Right lung (tissue), 10 donors: ENCODE measurements at places on chromosomes 5 and 9.

DNA sequence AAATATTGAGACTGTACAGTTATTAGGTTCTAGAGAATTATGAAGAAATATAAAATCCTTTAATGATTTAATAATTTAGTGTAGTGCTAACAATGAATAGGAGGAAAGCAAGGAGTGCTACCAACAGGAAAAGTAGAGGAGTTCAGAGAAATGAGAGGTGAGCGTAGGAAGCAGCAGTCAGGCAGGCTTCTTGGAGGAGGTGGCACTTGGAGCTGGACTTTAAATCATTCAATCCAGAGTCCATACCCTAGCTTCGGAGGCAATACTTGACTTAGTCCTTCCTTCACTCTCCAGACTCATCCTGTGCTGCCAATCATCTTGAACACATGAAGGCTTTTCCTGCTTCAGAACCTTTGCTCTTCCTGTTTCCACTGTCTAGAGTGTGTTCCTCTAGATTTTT is 254.3 kb downstream of the GRIA1 start:
- DNase-seq = no peak

GRCh38 chr5:168327994-168328393 is 36.5 kb downstream of the WWC1 start:
- DNase-seq = no peak

GRCh38 chr5:50655810-50656205 is 10.6 kb upstream of the PARP8 start:
- DNase-seq = no peak

DNA sequence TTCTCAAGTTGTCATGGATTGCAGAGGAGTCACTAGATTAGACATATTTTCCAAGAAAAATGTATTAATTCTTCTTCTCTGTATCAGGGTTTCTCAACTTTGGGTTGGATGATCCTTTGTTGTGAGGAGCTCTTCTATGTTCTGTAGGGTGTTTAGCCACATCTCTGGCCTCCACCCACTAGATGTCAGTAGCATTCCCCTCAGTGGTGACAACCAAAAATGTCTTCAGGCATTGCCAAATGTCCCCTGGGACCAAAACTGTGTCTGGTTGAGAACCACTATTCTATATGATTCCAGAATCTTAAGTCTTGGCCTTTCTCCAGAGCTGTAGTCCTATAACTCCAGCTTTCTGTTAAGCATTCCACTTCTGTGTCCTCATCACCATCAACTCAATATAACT is 220.9 kb downstream of the KIAA0825 start:
- DNase-seq = no peak

- no peak for DNase-seq
Observed at GRCh38 chr9:8903077-8903476, 1103.5 kb upstream of the DMAC1 start.

GRCh38 chr9:137534256-137535119 is 15.7 kb downstream of the PNPLA7 start:
- DNase-seq = peak; percentile 43

DNA sequence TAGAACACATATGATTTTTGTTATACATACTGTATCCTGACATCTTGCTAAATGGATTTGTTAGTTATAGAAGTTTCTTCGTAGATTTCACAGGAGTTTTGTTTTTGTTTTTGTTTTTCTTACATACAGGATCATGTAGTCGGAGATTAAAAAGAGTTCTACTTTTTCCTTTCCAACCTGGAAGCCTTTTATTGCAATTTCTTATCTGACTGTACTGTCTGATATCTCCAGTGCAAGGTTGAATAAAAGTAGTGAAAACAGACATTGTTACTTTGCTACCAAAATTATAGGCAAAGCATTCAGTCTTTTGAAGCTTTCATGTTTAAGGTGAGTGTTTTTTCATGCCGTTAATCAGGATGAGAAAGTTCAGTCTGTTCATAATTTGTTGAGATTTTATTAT is 117.4 kb upstream of the PRSS3 start:
- DNase-seq = no peak

DNA sequence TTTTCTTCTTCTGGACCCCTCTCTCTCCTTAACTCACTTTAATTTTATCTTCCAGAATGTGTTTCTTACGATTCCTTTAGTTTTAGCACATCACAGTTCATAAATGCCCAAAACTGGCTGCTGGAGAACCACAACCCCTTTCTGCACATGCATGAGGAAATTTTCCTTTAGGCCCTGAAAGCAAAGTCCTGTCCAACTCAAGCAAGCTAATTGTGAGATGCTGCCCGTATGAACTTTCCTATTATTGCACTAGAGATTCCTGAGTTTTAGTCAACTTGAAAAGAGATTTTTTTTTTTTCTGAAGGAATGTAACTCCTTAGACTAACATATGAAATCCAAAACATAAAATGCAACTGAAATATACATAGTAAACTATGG is 52.1 kb upstream of the DAB2 start:
- DNase-seq = no peak

DNA sequence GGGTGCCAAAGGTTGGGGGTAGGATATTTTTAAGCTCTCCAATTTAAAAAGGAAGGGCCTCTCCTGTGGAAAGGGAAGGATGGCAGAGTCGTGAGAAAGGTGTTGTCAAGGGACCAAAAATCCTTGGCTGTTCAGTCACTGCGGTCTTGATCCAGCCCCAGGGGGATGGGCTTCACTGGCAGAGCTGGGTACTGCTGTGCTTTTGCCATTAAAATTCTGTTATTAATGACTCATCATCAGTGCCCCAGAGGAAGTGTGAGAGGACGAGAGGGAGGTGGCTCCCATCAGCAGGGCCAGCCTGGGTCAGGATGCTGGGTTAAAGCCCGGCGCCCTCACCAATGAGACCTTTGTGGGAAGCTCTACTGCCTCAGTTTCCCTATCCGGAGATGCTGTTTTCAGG is 16.7 kb downstream of the PCDH12 start:
- DNase-seq = no peak

DNA sequence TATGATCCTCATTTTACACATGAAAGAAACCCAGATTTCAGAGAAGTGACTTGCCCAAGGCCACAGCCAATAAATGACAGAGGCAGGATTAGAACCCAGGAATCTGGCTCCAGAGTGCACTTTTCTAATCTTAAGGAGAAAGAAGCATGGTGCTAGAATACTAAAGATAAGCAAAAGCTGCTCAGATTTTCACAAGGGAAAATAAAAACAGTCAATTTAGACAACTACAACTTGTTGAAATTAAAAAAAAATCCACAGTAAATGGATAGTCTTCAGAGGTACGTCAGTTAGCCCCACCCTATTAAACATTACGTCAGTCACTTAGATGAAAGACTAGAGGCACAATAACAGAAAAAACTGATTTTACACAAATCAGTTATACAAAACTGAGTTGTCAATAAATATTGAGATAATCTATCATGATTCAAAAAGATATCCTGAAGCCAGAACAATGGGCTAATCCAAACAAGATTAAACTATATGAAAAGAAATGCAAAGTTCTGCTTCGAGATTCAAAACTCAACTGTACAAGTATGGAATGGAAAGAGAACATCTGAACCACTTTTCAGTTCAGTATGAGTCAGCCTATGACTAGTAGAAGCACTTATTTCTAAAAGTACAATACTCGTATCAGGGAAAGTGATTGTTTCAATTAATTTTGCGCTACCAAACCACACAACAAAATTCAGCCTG is 9.3 kb downstream of the TMEM245 start:
- DNase-seq = no peak

GRCh38 chr9:101376111-101376848 is 8.5 kb downstream of the BAAT start:
- DNase-seq = no peak

- DNase-seq = no peak
Observed at GRCh38 chr5:179783128-179783527, 10.7 kb upstream of the LTC4S start.

- DNase-seq = no peak
Observed at GRCh38 chr5:120372899-120373298, 91.2 kb upstream of the PRR16 start.

DNA sequence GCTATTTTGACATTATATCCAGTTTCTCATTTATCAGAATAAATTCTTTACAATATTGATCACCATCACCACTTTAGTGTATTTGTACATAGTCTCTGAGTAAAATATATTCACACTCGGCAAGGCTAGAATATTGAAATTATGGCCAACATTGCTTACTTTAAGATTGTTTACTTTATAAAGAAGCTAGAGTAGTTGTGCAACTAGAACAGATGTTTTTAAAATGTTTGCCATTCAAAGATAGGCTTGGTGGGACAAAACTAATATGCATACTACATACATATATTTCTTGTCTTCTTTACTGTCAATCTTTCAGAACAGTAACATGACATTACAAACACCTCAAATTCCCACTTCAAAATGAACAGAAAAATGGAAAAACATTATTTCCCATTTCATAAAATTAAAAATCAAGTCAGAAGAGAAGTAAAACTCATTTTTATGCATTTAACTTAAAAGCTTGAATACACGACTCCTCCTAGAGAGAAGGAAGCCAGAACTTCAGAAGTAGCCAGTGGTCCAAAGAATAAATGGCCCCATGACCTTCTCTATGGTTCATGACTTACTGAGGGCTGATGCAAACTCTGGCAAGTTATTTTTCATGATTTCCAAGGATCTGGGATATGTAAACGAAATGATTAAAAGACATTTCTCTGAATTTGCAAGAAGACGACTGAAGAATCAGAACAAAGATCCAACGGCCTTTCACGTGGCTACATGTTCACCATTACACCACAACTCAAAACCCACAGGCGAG is 14.1 kb downstream of the MTX3 start:
- DNase-seq = no peak

DNA sequence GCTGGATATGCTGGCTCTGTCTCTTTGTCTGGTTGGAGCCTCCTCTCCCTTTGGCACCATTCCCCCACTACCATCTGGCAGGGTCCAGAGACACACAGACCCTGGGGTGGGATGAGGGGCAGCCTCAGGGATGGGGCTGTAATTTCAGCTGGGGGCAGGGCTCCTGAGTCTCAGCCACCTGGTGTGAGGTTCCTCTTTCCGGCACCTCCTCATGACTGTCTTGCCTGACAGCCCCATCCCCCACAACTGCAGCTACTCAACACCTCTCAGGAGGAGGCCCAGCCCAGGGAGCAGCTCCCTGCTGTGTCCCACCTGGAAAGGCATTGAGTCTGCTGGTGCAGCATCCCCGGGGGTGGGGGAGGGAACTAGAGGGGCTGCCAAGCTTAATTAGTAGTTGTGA is 11.7 kb upstream of the RPS14 start:
- DNase-seq = no peak

- DNase-seq = no peak
Observed at GRCh38 chr5:177472460-177473442, 683 bp downstream of the DBN1 start.

DNA sequence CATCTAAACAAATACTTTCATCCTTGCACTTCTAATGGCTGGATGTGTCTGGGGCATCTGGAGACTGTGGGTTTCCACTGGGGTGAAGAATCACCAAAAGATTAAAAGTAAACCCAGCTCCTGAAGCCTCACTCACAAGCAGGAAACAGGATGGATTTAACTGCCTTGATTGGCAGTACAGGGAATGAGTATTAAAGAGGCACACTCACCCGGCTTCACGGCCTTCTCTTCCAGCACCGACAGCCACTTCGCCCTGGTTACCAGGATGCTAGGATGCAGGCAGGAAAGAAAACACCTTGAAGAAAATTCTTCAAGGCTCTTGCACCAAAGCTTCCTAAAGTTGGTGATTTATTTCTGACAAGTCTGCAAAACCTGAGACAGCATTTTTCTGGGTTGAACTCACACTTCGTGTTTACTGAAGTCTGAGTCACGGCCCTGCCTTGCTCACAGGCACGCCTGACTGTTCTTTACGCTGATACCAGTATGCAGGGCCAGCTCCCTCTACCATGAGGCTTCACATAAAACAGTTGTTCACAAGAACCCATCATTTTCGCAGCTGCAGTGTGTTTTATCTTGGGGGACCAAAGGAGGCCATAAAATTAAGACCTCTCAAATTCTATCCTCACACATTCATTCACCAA is 56.5 kb upstream of the ZNF354A start:
- DNase-seq = no peak

- no peak for DNase-seq
Observed at GRCh38 chr9:125703662-125704061, 3.3 kb downstream of the MAPKAP1 start.

- DNase-seq = no peak
Observed at GRCh38 chr9:28662675-28663074, 1089.4 kb upstream of the C9orf72 start.

DNA sequence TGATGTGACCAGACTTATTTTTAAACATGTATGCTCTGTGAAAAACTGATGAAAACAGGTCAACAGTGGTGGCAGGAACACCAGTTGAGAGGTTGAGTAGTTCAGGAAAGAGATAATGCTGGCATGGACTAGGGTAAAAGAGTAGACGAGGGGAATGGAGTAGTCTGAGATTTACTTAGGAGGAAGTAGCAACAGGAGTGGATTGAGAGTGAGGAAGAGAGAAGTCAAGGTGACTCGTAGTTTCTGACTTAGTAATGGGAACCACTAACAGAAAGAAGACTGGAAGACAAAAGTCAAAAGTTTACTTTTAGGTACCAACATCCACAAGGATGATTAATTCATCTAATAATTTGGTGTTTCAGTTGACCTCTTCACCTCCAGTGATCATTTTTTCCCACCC is 3.6 kb downstream of the SRA1 start:
- no peak for DNase-seq

- no peak for DNase-seq
Observed at GRCh38 chr9:105670775-105671174, 8.5 kb downstream of the TAL2 start.

DNA sequence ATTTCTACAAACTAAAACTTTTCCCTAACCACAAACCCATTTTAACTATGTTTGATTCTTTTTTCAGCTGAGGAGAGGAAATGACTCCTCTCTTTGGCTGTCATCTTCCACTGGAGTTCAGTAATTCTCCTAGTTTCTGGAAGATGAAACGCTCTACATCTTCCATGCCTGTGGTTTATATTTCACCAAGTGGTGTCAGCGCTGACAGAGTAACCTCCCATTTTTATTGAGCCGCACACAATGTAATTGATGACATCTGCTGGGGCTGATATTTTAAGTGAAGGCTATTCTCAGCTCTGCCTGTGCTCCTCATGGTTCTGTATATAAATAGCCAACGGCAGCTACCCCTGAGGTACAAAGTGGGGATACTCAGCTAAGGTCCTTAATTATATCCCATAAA is 234.6 kb downstream of the SPOCK1 start:
- DNase-seq = no peak

DNA sequence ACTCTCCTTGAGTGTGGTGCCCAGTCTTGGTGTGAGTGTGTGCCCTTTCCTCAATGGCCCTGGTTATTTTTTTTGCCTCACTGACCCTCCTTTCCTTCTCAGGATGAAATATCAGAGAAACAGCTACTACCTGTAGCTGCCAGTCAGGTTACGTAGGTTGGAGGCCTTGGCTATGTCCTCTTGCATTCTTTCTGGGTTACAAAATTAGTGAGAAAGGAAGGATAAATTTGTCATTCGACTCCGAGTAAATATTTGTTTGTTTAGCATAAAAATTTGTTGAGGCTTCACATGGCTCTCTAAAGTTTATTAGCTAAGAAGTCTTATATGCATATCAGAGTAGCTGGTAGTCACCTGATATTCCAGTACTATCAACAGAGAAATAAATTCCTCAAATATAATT is 15.4 kb downstream of the MACIR start:
- DNase-seq = no peak

- DNase-seq = no peak
Observed at GRCh38 chr5:163379298-163380155, 57.9 kb upstream of the CCNG1 start.

GRCh38 chr5:102858808-102859207 is 103.7 kb downstream of the PAM start:
- no peak for DNase-seq

- no peak for DNase-seq
Observed at GRCh38 chr9:78463750-78464149, 166.8 kb downstream of the PSAT1 start.
